ENCODE measurements at places on chromosomes 12 and 14.

DNA sequence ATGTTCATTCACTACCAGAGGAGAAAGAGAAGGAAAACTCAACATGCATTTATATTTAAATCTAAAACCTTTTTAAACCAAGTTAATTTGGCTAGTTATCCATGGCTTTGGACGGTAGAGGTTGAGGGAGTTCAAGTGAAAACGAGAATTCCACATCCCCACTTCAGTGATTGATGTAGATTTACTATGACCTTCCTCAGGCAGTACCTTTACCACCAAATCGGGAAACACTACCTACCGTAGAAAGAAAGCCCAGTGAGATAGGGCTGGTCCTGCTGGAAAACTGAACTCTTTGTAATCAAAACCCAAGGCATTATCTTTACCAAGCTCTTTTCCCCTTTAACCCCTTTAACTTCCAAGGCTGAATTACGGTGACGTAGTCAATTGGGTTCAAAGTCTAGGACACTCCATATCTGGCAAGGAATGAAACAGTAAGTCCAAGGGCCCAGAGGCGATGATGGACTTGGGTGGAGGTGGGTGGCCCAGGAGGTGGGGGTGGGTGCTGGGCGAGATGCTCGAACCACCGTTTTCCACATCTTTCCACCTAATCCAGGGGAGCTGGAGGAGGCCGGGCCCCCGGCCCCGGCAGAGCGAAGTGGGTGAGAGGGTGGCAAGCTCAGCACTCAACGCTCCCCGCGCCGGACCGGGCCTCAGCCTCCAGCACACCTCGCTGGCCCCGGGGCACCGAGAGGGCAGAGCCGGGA lies 618 bp downstream of the SEC23A start:
- DNase-seq = no peak

DNA sequence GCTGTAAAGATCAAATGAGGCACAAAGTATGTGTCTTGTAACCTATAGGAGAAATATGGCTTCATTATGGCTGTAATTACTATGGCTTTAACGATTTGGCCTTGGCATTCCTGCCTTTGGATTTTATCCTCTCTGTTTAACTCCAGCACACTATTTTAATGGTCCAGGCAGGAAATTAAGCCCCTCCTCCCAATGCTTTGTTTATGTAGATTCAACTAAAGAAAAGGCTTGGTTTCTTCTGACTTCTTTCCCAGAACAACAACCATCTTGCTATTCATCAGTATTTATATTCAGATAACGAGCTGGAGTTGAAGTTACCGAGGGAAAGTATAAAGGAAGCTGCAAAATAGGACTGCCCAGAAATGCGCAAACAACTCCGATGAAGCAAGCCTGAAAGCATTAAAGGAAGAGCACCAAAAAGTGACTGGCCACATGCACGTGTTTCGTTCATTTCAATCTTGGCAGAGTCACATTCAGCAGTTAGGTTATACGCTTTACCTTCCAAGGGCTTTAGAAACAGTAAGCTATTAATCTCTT lies 104.6 kb downstream of the NELL2 start:
- DNase-seq = no peak

DNA sequence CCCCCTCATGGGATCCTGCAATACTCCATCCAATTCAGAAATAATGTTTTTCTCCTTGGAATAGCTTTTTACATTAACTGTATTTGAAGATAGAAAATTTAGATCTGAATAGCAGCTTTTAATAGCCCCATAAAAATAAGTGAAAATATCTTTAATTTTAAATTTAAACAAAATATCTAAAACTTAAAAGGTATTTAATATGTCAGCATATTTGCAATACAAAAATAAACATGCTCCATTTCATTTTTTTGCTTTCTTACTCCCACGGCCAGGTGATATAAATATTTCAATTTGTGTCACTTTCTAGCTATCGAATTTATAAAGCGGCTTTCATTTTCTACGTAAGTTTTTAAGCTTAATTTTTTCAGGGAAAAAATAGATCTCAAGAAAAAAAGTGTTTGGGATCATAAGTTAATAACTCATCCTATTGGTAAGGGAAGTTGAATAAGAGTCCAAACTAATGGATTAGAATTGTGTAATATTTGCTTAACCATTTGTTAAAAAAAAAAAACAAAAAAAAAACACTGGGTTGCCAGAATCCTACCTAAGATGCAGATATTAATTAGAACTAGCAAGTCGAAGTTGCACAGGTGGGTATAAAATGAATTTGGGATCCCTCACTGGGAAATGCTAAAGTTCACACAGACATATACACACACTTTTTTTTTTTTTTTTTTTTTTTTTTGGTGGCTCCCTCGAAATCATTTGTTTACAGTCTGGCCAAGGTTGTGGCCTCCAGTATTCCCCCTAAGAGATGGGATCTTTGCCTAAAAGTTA lies 47.6 kb downstream of the PPP2R5C start:
- DNase-seq = no peak

DNA sequence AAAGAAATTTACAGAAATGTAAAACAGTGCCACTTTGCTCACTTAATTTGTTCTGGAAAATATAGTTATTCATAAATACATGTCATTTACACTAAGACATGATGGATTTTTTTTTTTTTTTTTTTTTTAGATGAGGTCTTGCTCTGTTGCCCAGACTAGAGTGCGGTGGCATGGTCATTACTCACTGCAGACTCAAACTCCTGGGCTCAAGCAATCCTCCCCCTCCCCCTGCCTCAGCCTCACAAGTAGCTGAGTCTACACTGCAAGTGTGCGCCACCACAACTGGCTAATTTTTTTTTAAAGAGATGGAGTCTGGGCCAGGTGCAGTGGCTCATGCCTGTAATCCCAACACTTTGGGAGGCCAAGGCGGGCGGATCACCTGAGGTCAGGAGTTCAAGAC lies 101.2 kb downstream of the PPP2R5C start:
- no peak for DNase-seq

DNA sequence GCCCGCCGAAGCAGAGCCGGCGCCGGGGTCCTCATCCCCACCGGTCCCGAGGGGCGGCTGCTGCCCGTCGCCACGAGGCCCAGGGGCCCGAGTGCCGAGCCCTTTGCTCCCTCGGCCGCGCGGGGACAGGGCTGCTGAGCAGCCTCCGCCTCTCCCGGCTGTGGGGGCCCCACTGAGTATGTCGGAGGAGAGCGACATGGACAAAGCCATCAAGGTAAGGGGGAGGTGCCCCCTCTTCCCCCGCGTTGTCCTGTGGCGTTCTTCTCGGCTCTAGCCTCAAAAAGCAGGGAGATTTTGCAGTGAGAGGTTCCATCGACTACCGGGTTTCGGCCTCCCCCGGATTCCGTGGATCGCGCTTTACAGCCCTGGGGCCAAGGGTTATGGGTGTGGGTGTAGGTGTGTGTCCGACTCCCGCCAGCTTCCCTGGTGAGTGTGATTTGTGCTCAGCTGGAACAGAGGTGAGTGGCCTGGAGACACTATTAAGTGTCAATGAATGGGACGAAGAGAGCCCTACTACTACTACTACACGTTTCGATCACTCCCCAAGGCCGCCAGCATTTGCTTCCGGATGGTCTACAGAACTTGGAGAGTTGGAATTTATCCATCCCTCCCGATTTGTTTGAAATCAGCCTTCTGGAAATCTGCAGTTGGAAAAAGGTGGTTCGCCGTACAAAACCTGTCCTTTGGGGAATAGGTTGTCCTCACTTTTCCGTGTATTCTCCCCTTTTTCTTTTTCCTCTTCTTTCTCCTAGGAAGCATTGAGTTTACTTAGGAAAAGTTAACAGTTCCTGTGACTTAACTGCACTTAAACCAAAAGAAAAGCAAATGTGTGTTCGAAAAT lies 748 bp downstream of the MAPKAPK5 start:
- DNase-seq = no peak

DNA sequence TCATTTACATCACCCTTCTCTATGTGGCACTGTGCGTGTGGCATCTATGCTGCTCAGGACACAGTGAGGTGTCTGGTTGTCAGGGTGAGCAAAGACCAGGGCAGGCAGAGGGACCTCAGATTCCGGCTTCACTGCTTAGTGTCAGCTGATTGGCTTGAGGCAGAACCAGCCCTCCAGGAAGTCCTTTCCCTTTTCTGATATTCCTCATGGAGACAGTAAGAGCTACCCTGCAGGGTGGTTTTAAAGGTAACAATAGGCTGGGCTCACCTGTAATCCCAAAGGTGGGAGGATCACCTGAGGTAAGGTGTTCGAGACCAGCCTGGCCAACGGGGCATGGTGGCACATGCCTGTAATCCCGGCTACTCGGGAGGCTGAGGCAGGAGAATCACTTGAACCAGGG lies 129.3 kb upstream of the AMIGO2 start:
- no peak for DNase-seq

DNA sequence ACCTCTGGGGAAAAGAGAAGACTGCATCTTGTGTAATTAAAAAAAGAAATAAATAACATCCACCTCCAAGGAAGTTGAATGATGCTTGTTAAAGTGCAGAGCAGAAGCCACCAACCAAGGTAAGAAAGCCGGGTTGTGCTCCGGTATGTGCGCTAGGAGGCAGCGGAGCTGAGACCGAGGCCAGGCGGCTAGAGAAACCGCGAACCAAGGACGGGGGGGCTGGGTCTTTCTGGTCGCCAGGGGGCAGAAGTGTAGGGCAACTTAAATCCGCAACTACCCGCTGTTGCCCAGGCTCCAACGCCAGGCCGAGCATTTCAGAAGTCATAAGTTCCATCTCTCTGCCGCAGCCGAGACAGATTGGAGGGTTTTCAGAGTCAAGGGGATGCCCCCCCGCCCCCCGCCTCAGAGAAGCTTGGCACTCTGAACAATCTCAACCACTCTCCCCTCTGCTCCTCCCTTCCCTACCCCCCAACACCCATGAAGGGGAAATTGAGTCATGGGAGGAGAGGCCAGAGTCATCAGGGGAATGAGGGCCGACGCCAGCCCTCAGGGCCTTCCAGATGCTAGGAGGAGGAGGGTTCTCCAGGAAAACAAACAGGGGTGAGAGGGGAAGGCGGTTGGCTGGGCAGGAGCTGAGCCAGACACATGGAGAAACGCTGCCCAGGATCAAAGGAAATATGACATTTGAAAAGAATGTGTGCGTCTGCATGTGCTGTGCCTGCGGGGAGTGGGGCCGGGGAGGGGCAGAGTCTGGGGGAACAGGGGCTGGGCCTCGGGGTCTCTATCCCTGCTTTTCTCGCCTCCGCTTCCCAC lies 2.2 kb upstream of the NFATC4 start:
- DNase-seq = peak; percentile 73
